ENCODE measurements at places on chromosomes 12 and 14.

- DNase-seq, result no peak
Observed at GRCh38 chr14:99939421-99939820, 125.8 kb upstream of the EVL start.

DNA sequence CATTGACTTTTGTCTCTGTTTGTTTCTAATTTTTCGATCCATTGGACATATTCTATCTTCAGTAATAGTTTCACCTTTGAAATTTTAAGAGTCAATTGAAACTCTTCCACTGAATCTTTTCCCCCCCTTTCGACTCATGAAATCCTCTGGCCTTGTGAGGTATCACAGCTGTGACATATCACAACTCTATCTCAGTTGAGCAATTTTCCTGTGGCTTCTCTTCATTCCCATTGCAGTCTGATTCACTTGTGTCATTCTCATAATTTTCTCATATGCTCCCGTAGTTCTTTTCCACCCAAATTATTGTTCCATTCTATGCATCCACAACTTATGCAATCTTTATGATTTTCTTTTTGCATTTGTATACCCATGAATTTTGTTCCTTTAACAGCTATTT is 261.6 kb downstream of the DACT1 start:
- DNase-seq, result no peak

DNA sequence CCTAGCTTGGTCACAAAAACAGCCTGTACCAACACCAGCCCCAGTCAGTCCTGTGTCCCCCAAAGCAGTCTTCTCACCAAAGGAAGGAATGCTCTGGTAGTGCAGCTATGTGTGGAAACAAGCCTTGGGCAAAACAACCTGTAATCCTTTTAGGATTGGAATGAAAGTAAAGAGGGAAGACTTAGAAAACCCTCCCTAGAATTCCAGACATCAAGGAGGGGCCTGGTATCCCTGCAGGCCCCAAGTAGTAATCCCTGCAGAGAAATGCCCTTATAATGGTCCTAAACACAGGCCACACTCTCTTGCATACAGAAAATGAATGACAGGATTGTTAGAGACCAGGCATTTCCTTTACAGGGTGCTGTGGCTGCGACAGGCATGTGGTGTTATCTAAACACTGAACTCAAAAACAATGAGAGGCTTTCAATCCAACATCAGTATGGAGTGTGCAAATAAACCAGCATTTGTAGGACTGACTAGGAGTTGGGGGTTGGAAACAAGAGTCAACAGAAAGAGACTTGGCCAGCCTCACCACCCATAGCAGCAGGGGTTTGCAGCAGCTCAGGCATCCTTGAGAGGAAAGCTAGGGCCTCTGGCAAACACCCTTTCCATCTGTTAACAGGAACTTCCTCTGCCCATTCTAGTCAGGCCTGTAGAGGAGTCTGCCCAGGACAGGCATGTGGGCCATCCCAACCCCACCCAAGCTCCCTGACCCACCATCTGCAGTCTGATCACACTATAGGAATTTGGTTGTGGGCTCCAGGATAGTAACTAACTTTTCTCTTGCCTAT is 59.1 kb downstream of the DCAF5 start:
- DNase-seq, result no peak

- no peak for DNase-seq
Observed at GRCh38 chr14:29944091-29944490, 16.4 kb upstream of the PRKD1 start.

GRCh38 chr12:20549108-20549719 is 145.9 kb upstream of the SLCO1C1 start:
- no peak for DNase-seq

DNA sequence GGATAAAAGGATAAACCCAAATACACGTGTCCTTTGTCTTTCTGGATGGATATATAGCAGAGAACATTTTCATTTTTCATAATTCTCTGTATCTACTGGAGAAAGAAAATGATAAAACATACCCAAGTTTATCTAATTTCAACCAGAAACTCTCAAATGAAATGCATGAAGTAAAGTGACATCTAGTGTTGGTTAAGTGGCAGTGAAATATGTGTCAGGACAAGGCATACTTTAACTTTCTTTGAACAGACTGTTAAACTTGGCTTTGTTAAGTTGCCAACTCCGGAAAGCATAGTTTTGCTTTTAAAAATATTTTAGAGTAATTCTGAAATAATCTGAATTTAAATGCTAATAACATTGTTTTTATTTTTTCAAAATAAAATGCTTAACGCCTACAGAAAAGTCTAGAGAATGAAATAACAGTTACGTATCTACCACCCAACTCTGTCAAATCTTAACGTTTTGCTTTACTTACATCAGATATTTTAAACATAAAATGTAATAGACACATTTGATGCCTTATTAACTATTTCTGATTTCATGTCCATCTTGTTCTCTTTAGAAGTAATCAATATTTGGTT is 25.2 kb upstream of the NTN4 start:
- no peak for DNase-seq

GRCh38 chr12:131829791-131830334 is 1.7 kb downstream of the MMP17 start:
- DNase-seq, result no peak

GRCh38 chr12:116490471-116490870 is 68.7 kb upstream of the MAP1LC3B2 start:
- no peak for DNase-seq

DNA sequence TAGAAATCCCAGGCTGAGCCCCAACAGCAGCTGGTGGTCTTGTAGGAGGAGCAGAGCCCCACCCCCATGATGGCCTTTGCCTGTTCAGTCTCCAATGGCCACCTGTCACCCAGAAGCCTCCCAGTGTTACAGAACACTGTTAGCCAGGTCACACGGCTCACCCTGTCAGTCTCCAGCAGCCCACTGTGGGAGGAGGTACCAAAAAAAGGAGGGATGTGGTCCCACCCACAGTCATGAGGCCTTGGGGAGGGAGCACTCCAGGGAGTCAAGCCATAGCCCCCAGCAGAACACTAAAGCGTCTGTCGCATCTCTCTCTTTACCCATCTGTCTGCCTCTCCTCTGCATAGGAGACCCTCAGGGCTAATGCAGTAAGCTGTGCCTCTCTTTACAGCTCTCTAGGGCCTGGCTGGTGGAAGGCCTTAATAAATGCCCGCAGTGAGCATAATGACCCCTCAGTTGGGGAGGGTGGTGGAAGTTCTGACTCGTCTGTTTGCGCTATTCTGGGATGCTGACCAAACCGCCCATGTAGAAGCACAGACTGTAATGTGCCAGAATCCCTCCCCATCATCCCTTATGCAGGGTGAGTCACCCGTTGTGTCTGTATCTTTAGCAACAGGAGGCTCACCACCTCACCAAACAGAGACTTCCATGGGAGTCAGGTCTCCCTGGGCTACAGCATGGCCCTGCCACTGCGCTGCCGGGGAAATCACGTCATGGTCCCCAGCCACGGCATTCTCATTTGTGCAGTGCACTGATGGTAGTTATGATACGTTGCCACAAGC is 14.6 kb downstream of the C14orf132 start:
- DNase-seq, result no peak

DNA sequence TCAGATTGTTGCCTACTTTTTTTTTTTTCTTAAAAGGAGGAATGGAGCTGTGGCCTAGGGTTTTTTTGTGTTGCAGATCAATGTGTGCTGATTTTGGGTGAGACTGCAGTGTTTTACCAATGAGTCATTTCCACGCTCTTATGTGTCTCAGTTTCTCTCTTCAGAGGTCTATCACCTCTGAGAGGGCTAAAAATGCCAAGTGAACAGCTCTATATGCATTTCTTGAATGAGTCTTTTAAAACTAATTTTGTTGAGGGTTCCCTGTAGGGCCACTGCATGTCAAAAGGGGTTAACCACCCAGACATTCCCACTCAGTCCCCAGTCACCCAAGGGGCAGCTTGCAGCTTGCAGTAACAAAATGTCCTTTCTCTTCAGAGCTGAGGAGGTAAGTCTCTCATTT is 24.3 kb upstream of the GLIPR1L2 start:
- no peak for DNase-seq

- DNase-seq, result no peak
Observed at GRCh38 chr12:99137124-99137855, 492.2 kb downstream of the APAF1 start.

DNA sequence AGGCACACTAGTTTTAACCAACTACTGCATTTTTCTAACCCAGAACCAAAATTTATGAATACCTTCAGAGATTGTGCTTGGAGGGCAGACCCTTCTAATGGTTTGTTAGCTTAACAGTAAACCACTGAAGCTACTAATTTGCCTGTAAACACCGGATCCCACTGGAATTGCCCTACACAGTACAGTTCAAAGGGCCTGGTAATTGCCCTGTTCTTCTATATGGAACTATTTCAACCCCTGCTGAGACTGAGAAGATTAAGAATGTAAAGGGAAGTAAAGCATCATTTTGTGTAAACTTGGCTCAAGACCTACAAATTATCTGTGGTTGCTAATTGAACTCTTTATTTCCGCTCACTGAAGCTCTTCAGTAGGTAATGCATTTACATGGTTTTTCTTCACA is 468.1 kb downstream of the NPAS3 start:
- DNase-seq, result no peak

DNA sequence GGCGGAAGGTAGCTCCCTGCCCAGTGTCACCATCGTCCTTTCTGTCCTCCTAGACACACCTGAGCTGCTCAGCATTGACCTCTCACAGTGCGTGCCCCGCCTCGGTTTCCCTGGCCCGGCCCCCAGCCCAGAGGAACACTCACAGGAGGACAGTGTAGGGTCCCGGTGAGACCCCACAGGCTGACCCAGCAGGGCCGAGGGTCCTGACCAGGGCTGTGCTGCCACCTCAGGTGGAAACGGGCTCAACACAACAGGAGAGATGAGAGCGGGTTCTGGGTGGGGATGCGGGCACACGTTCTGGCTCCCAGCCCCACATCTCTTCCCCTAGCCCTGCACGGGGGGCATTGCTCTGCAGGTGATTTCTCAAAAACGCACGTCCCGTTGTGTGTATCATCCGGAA is 98.1 kb downstream of the PIWIL1 start:
- no peak for DNase-seq

- no peak for DNase-seq
Observed at GRCh38 chr14:61102549-61103466, 121.8 kb downstream of the SLC38A6 start.

DNA sequence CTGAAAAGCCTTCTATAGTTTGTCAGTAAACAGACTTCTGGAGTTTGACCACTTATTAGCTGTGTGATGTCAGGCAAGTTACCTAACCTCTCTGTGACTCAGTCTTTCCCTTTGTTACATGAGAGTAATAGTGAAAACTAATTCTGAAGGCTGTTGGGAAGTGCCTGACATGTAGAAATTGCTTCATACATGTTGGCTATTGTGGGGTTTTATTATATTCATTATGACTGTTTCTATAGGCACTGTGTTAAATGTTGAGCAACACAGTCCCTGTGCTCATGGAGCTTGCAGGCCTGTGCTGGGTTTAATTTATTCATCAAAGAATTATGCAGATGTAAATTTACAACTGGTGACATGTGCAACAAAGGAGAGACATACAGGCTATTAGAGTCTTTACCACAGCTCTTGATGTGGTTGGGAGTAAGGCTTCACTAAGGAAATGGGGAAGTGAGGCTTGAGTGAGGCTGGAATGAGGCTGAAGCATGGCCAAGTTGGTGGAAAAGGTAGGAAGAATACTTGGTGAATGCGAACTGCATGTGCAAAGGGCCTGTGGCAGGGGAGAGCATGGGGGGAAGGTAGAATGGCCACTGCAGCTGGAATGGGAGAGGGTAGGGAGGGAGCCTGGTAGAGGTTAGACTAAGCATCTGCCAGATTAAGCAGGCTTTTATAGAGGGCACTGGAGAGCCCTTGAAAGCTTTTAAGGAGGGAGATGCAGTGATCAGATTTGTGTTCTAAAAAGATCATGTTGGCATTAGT is 236.4 kb upstream of the CRY1 start:
- no peak for DNase-seq

GRCh38 chr14:102282751-102283465 is 22.1 kb downstream of the MOK start:
- no peak for DNase-seq

GRCh38 chr14:62133776-62134550 is 371.7 kb downstream of the SNAPC1 start:
- no peak for DNase-seq

GRCh38 chr14:50335989-50336824 is 24.1 kb downstream of the DMAC2L start:
- DNase-seq, result no peak

- DNase-seq, result no peak
Observed at GRCh38 chr12:29653286-29653685, 130.5 kb downstream of the TMTC1 start.

DNA sequence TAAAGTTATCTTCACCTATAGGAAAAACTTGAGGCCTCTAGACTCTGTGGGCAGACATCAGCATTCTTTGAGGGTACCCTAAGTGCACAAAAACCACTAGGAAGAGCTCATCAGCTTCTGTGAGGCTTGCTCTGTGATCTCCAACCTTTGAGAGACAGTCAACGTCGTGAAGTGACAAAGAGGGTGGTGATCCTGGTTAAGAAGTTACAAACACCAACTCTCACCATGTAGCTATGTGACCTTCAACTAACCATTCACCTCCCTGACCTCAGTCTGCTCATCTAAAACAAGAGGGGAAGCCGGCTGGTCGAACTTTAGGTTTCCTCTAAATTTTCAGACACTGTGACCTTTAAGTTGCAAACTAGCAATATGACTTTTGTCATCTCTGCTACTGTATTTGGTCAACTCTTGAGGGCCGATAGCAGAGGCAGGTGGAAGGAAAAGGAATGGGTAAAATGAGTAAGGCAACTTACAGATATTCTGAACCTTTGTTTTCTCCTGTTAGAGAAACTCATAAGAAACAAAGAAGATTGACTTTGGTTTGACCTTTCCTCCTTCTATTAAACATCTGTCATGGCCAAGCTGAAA is 103.2 kb upstream of the PARP11 start:
- DNase-seq, result no peak

DNA sequence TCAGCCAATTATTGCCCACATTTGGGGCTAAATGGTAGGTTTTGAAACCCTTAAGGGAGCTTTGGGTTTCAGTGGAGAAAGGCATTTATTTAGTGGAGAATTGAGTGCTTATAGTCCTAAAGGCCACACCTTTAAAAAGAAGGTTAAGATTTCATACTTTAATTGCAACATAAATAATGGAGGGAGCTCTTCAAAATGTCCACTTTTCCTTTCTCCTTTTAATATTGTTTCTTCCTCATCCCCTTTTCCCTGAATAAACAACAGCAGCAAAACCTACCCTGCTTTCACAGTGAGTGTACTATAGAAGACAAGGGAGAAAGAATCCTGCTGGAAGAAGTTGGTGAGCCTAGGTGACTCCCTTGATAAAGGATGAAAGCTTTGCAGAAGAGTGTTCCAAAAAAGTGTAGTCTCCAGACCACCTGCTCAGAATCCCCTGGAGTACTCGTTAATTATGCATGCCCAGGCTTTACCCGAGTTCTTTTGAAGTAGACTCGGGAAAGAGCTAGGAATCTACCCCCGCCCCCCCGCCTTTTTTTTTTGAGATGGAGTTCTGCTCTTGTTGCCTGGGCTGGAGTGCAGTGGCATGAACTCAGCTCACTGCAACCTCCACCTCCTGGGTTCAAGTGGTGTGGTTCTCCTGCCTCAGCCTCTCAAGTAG is 11.5 kb upstream of the EID3 start:
- DNase-seq, result no peak

GRCh38 chr12:64656429-64656828 is 46.1 kb downstream of the RASSF3 start:
- no peak for DNase-seq
